ENCODE measurements at places on chromosomes 7 and 10.

- DNase-seq, result no peak
Measured at GRCh38 chr10:107434854-107435253, 270.3 kb upstream of the SORCS1 start.

GRCh38 chr7:157689269-157690057 lies 352.7 kb downstream of the DNAJB6 start:
- DNase-seq, result no peak

- DNase-seq, result no peak
Measured at GRCh38 chr10:51709324-51709972, 10.1 kb upstream of the CSTF2T start.

DNA sequence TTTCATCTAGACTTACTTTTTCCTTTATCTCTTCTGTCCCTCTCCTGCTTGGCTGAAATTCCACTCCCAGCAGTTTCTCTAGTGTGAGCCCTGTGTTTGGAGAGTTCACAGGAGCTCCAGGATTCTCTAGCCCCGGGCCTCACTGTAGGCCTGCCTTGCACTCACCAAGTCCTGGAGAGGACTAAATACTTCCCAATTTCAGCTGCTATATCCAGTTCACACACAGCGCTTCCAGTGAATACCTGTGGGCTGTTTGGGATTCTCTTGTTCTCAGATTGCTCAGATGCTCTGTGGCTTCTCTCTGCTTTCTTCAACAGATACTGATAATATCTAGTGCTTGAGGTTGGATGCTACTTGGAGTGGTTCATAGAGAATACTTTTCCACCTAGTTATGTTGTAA lies 46.0 kb downstream of the MINPP1 start:
- DNase-seq, result no peak

- no peak for DNase-seq
Measured at GRCh38 chr10:131034451-131034850, 277.1 kb downstream of the TCERG1L start.

GRCh38 chr7:88127637-88128290 lies 92.1 kb downstream of the SRI start:
- DNase-seq, result no peak

DNA sequence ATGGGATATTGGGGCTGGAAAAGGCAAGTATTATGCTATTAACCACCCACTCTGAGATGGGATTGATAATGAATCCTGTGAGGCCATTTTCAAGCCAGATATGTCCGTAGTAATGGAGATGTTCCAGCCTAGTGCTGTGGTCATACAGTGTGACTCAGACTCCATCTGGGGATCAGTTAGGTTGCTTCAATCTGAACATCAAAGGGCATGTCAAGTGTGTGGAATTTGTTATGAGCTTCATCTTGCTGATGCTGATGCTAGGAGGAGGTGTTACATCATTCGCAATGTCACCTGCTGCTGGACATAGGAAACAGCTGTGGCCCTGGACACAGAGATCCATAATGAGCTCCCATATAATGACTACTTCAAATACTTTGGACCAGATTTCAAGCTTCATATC lies 144.7 kb downstream of the PLCE1 start:
- no peak for DNase-seq
